ENCODE measurements at places on chromosomes 2 and 18.

- H3K4me1 ChIP-seq, result peaks cover 36% of the 10 kb centered on the region
- H3K27me3 ChIP-seq, result no peaks in the 10 kb centered on the region
- H3K4me3 ChIP-seq, result no peak overlapping the region
- DNase-seq, result no peak
- no peak overlapping the region for H3K27ac ChIP-seq
Measured at GRCh38 chr2:7566382-7566881, 649.2 kb downstream of the RNF144A start.

- no peak overlapping the region for H3K4me3 ChIP-seq
- no peaks in the 10 kb centered on the region for H3K27me3 ChIP-seq
Measured at GRCh38 chr2:126756125-126756524, 100.2 kb downstream of the GYPC start.

- DNase-seq, result no peak
- H3K27me3 ChIP-seq, result no peaks in the 10 kb centered on the region
- no peaks in the 10 kb centered on the region for H3K4me1 ChIP-seq
- no peak overlapping the region for H3K27ac ChIP-seq
Measured at GRCh38 chr18:11096839-11097750, 52.3 kb downstream of the PIEZO2 start.

- no peak overlapping the region for H3K27ac ChIP-seq
- H3K27me3 ChIP-seq, result no peaks in the 10 kb centered on the region
- no peak for DNase-seq
- H3K4me1 ChIP-seq, result no peaks in the 10 kb centered on the region
- no peak overlapping the region for H3K4me3 ChIP-seq
Measured at GRCh38 chr18:38961880-38962279, 1396.3 kb upstream of the CELF4 start.

GRCh38 chr2:153557211-153557610, 78.6 kb upstream of the RPRM start:
- H3K4me3 ChIP-seq, result no peak overlapping the region
- H3K27me3 ChIP-seq, result no peaks in the 10 kb centered on the region
- H3K27ac ChIP-seq, result no peak overlapping the region
- no peaks in the 10 kb centered on the region for H3K36me3 ChIP-seq
- H3K4me1 ChIP-seq, result no peaks in the 10 kb centered on the region
- no peak for DNase-seq

- H3K4me3 ChIP-seq, result no peak overlapping the region
- no peaks in the 10 kb centered on the region for H3K36me3 ChIP-seq
- DNase-seq, result no peak
- H3K27ac ChIP-seq, result no peak overlapping the region
- H3K27me3 ChIP-seq, result no peaks in the 10 kb centered on the region
Measured at GRCh38 chr2:151569167-151569566, 159.5 kb downstream of the RIF1 start.

DNA sequence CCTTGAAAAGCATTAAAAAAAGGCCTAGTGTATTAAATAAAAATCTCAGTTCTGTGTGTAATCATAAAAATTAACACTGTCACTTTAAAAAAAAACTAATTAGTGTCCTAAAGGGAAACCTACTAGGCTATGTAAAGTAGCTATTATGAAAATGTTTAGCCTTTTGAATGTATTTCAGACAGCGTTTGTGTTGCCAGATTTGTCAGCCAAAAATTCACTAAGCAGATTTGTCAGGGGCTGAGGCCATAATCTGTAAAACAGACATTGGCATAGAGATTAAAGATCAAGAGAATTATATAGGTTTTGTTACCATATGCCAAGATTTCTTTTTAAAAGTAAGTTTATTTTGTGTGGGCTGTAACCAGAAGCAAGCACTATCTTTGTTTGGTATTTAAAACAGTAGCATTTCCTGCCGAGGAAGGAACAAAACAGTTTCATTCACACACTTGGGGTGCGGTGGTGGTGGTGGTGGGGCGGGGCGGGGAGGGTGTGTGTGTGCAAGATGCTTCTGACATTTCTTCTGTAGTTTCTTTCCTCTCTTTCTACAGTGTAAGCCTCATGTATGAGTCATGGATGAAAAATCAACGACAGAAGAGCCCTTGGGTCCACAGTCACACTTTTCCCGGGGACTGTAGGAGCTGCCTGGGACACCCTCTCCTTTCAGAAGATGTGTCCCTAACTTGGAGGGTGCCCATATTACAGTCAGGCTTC, 328.5 kb upstream of the FANCL start:
- DNase-seq, result no peak
- H3K4me3 ChIP-seq, result no peak overlapping the region
- H3K36me3 ChIP-seq, result no peaks in the 10 kb centered on the region
- H3K27me3 ChIP-seq, result no peaks in the 10 kb centered on the region
- no peak overlapping the region for H3K27ac ChIP-seq

DNA sequence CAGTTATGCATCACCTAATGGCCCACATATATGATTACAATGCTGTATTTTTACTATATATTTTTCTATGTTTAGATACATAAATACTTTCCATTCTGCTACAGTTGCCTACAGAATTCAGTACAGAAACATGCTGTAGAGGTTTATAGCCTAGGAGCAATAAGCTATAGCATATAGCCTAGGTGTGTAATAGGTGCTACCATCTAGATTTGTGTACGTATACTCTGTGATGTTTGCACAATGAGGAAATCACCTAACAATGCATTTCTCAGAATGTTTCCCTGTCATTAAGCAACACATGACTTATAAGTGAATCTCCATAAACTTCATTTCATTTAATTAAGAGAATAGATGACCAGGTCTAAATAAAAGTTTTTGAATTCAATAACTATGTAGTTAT, 43.5 kb downstream of the SLC38A11 start:
- H3K4me1 ChIP-seq, result no peaks in the 10 kb centered on the region
- no peak overlapping the region for H3K27ac ChIP-seq
- DNase-seq, result no peak

DNA sequence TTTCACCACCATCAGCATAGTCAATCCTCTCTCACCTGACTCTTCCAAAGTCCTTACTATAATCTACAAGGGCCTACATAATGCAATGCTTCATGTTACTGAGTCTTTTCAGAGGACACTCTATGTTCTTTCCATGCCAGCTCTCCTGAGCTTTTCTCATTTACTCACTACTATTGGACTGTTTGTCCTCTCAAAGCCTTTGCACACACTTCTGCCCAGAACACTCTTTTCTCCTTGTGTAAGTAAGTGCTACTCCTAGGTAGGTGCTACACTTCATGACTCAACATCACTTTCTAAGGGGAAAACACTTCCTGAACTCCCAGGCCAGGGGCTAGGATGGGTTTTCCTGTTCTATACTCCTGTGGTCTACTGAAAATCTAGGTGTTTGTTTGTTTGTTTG, 82.5 kb upstream of the GULP1 start:
- H3K4me1 ChIP-seq, result no peaks in the 10 kb centered on the region
- H3K27me3 ChIP-seq, result no peaks in the 10 kb centered on the region
- H3K27ac ChIP-seq, result no peak overlapping the region
- no peaks in the 10 kb centered on the region for H3K36me3 ChIP-seq
- no peak for DNase-seq

DNA sequence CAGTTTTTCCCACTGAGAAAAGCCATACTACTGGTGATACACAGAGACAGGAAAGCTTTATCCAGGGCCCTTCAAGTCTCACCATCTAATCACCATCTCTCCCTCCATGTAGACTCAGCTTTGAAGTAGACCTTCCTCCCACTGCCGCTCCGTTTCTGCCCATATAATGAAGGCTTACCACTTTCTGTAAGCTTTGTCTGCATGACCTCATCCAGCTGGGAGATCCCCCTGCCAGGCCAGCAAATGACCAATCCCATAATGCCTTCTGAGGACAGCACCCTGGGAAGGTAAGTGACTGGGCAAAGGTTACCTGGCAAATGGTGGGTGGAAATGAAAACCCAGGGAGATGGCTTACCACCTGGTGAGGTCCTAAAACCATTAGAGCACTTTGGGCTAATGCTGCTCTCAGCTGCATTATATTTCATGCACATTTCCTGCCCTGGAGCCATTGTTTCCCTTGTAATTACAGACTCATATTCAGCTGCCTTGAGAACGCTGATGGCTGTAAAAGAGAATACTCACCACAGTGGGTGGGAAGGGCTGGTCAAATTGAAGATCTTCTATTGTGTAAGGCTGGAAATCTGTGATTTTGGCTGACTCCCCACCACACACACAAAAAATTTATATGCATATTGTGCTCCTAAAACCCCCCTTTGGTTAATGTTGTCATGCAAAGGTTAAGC, 350.7 kb upstream of the SYT4 start:
- H3K27me3 ChIP-seq, result no peaks in the 10 kb centered on the region
- H3K27ac ChIP-seq, result no peak overlapping the region
- no peak overlapping the region for H3K4me3 ChIP-seq

GRCh38 chr2:225463449-225463848, 63.9 kb downstream of the NYAP2 start:
- H3K27ac ChIP-seq, result no peak overlapping the region
- no peak overlapping the region for H3K4me3 ChIP-seq
- H3K4me1 ChIP-seq, result peaks cover 11% of the 10 kb centered on the region
- H3K36me3 ChIP-seq, result no peaks in the 10 kb centered on the region
- DNase-seq, result no peak
- no peaks in the 10 kb centered on the region for H3K27me3 ChIP-seq

GRCh38 chr2:13413989-13414388, 697.3 kb downstream of the TRIB2 start:
- no peaks in the 10 kb centered on the region for H3K36me3 ChIP-seq
- DNase-seq, result no peak
- H3K27ac ChIP-seq, result no peak overlapping the region
- H3K4me1 ChIP-seq, result no peaks in the 10 kb centered on the region
- H3K4me3 ChIP-seq, result no peak overlapping the region

DNA sequence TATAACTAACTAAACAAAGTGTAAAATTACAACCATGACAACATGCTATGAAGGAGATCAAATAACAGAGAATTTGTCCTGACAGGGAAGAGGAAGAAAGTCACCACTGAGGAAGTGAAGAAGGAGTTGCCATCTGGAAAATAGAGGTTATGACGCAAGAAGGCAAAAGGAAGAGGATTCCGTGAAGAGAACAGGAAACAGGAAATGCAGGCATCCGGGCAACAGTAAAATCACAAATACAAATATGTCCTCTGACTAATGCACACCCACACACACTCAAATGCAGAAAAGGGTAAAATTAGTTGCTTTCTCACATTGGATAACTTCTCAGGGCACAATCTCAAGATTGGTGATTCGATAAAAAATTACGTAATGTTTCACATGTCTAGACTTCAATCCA, 278.4 kb downstream of the TMX3 start:
- no peaks in the 10 kb centered on the region for H3K27me3 ChIP-seq
- H3K4me1 ChIP-seq, result no peaks in the 10 kb centered on the region
- no peak overlapping the region for H3K27ac ChIP-seq
- no peak for DNase-seq

GRCh38 chr2:219442256-219443015, 7.8 kb downstream of the SPEG start:
- H3K27me3 ChIP-seq, result peaks cover 4% of the 10 kb centered on the region
- H3K27ac ChIP-seq, result no peak overlapping the region
- no peak for DNase-seq
- H3K4me1 ChIP-seq, result no peaks in the 10 kb centered on the region

GRCh38 chr2:12284037-12284436, 432.7 kb upstream of the TRIB2 start:
- no peak overlapping the region for H3K4me3 ChIP-seq
- no peaks in the 10 kb centered on the region for H3K27me3 ChIP-seq
- H3K36me3 ChIP-seq, result no peaks in the 10 kb centered on the region
- H3K27ac ChIP-seq, result no peak overlapping the region
- peaks cover 2% of the 10 kb centered on the region for H3K4me1 ChIP-seq
- no peak for DNase-seq

DNA sequence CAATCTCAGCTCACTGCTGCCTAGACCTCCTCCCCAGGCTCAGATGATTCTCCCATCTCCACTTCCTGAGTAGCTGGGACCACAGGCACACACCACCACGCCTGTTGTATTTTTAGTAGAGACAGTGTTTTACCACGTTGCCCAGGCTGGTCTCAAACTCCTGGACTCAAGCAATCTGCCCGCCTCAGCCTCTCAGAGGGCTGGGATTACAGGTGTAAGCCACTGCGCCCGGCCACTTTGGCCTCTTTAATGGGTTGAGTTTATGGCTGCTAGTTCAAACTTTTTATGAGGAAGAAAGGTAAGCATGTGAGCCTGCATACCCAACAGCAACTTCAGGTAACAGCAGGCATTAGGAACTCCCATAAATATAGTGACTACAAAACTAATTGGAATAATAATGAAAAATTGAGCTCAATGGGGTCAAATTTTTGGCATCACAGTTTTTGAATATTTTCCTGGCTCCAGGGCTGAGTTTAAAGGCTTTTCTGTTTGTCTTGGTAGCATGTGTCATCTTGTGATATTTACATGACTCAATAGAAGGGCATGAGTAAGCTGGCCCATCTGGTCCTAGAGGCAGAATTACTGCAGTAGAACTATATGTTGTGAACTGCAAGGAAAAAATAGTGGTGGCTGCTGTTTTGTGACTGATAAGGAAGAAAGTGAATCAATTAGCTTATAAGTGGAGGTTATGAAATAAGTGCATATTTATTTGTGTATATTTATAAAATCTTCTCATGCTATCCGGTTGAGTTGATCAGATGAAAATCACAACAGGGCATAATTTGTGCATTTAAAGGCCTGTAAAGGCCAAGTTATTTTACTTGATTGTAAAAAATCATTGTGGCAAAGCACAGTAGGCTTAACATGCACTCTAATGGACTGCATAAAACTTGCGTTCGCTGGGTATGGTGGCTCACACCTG, 24.8 kb downstream of the GALM start:
- DNase-seq, result no peak
- H3K27ac ChIP-seq, result peak overlapping the region; percentile 24
- no peaks in the 10 kb centered on the region for H3K27me3 ChIP-seq
- H3K4me1 ChIP-seq, result peaks cover 39% of the 10 kb centered on the region
- peaks cover 7% of the 10 kb centered on the region for H3K36me3 ChIP-seq

DNA sequence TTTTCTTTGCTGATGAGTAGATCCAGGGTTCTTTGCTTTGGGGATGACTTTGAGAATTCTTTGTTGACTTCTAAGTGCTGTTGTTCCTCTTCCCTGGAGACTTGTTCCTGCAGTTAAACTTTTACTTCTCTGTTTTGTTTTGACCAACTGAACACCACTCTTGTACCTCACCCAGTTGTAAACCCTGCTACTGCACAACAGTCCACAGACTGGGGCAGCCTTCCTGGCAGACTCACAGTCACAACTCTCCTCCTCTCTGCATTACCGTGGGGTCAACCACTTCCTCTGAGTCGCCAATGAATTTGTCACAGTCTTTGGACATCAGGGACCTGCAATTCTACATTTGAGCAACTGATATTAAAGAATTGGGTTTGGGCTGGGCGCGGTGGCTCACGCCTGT, 3.8 kb upstream of the SLC8A1 start:
- no peaks in the 10 kb centered on the region for H3K27me3 ChIP-seq
- H3K4me3 ChIP-seq, result no peak overlapping the region
- H3K27ac ChIP-seq, result no peak overlapping the region
- no peaks in the 10 kb centered on the region for H3K36me3 ChIP-seq
- H3K4me1 ChIP-seq, result no peaks in the 10 kb centered on the region

DNA sequence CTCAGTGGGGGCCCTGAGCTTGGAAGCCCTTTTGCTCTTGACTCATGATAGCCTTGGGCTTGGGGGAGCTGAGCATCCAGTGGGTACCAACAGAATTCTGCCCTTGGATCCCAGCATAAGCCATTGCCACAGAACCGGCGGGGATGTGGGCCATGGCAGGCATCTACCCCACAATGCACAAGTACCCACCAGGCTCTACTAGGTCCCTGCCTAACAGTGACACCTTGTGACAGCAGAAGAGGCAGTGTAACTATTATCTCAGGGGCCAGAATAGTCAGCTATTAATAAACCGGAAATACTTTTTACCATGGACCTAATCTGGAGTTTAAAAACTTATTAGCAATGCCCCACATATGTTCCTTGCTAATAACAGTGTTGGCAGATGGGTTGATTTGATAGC, 397.2 kb downstream of the TMEM182 start:
- H3K36me3 ChIP-seq, result no peaks in the 10 kb centered on the region
- H3K27ac ChIP-seq, result no peak overlapping the region

GRCh38 chr2:191696001-191696400, 18.1 kb downstream of the NABP1 start:
- H3K36me3 ChIP-seq, result no peaks in the 10 kb centered on the region
- no peaks in the 10 kb centered on the region for H3K27me3 ChIP-seq
- DNase-seq, result no peak
- no peak overlapping the region for H3K27ac ChIP-seq
